Stimulated activated CD8-positive, alpha-beta memory T cell treated with anti-CD3 and anti-CD28 coated beads, Interleukin-7, amount 100 ng/mL, for 24 hours (primary cell): ENCODE measurements at places on chromosomes 11 and 22.

- no peak for DNase-seq
Observed at GRCh38 chr11:36116161-36116560, 172.3 kb downstream of the LDLRAD3 start.

GRCh38 chr22:28609921-28610320, 69.7 kb downstream of the TTC28 start:
- DNase-seq: no peak

DNA sequence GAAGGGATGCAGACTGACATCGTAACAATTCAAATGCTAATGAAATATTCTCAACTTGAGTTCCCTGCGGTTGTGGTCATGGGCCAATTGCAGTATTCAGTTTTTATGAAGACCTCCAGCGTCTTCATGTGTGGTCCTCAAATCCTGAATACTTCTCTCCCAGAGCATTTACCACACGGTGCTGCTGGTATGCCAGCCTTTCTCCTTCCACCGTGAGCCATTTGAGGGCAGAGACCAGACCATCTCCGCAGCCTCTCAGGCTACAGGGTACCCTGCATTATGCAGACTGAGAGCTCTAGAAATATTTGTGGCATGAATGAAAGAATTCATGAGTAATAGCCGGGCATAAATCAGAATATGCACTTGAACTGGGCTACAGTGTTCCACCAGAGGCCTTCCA, 289.7 kb downstream of the ST3GAL4 start:
- no peak for DNase-seq

DNA sequence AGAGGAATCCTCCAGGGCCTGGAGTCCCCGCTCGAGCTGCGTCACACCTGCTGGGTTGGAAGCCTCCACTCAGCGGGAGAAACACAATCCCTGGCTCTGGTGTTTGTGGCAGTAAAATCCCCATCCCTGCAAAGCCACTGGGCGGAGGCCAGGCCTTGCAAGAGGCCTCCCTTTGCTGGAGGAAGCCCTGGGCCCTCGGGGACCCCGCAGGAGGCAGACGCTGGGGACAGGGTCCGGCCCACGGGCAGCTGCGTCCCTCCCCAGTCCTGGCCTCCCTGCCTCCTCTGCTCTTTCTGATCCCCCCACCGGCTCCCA, 194.7 kb downstream of the BRD1 start:
- no peak for DNase-seq

GRCh38 chr22:21736084-21736642, 569 bp upstream of the YPEL1 start:
- no peak for DNase-seq

DNA sequence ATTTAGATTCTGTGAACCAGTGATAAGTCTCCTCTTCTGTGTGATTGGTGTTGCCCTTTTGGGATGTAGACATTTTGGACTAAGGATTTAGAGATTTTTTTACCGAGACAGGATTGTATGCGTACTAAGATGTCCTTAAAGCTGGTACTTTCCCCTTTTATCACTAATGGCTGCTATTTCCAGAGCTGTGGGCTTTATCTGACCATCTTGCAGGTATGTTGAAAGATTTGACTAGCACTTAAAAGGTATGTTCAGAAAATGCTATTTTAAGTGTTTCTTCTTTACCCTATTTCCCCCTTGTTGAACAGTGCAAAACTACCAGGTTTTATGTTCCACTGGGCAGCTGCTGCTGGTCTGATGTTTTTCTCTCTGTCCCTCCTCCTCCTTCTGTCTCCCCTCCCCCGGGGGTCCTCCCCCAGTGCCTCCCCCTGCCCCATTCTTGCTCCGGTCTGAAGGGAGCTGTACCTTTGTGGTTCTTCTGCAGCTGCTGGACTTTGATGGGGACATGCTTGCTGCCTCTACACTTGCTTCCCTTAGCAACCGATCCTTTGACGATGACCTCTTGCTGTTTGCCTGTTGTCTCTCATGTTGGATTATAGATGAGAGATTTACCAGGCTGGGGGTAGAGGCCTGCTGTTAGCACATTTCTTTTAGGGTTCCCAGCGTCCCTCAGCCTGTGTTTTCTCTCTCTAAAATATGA, 59.6 kb downstream of the ZNRF3 start:
- no peak for DNase-seq

- no peak for DNase-seq
Observed at GRCh38 chr22:23104187-23104971, 34.1 kb downstream of the GNAZ start.

DNA sequence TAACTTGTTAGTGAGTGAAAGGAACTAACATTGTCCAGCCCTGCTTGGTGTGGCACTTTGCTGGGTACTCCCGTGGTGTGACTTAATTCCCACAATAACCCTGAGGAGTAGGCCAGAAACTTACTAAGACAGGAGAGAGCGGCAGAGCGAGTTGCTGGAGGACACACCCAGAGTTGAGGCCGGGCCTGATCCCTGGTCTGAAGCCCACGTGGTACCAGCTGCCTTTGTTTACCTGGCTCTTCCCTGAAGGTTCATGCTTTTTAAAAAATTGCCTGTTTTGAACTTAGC, 594 bp downstream of the MPST start:
- DNase-seq: no peak

DNA sequence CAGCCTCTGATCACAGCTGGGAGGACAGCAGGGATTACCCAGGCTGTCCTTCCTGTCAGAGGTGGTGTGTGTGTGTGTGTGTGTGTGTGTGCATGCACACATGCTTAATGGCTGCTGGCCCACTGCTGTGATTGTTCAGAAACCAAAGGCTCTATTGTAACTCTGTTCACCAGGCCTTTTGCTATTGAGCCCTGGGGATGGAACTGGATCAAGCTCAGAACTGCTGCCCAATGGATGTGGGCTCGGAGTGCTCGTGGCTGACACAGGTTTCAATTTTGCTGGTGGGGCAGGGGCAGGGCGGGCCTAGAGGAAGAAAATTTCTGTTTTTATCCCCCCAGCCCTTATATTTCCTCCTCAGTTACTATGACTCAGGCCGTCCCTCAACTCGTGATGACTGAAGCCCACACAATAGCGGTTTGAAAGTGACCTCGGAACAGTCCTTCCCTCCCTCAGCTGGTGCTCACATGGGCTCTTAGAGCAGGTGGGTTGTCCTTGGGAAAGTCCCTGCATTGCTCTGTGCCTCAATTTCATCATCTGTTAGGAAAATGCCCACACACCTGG, 359.3 kb downstream of the TENM4 start:
- DNase-seq: no peak

GRCh38 chr11:34303028-34303570, 54.7 kb downstream of the ABTB2 start:
- no peak for DNase-seq

DNA sequence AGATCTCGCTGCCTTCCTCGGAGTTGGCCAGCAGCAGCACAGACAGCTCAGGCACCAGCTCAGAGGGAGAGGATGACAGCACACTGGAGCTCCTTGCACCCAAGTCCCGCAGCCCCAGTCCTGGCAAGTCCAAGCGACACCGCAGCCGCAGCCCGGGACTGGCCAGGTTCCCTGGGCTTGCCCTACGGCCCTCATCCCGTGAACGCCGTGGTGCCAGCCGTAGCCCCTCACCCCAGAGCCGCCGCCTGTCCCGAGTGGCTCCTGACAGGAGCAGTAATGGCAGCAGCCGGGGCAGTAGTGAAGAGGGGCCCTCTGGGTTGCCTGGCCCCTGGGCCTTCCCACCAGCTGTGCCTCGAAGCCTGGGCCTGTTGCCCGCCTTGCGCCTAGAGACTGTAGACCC, 6.4 kb downstream of the PLA2G3 start:
- no peak for DNase-seq

GRCh38 chr11:16738947-16739815, 734 bp downstream of the C11orf58 start:
- peak; percentile 15 for DNase-seq

- no peak for DNase-seq
Observed at GRCh38 chr11:65279741-65280440, 18.1 kb downstream of the POLA2 start.

DNA sequence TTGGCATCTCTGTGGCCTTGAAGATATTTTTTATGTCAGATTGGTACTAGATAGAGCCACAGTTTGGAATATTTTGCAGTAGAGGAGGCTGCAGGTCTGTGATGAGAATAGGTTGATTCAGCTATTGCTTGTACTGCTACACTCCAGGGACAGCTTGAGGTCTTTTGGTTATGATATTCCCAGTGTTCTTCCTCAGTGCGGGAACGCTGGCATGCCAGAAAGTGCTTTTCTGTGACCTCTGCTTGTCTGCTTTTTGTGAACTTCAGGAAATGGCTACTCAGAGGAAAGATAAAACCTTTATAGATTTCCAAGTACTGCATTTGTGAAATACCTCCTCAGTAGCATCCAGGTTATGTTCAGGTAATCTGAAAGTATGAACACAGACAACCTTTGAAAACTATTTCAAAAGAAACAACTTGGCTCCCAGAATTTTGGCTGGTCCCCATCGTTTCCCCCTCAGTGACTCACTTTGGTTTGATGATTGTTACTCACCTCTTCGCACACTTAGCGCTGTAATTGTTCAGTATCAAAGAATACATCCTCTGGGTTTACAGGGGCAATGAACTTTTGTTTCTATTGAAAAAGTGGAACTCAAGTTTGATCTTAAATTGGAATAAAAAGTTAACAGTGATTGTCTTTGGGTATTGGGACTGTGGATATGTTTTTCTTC, 191.4 kb downstream of the HIPK3 start:
- no peak for DNase-seq

DNA sequence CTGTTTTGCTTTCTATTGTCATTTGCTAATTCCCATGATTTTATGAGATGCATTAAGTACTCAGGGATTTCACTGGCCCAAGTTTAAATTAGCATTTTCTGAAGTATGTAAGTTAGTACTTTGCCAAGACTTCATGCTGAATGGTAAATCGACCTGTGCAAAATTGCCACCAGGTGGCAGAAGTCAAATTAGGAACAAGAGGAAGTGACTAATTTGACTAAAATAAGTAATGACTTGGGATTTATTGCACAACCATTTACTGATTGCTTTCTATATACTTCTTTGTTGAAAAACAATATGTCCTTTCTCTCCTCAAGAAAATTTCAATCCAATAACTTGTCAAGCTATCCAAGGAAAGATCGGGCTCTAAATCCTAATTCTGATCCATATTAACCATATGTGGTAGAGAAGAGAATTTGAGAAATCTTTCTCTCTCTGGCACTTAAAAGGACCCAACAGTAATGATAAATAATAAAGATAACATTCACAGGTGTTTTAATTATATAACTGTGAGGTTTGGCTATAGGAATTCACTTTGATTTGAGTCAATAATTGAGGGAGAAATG, 253.7 kb upstream of the CHORDC1 start:
- DNase-seq: no peak

- no peak for DNase-seq
Observed at GRCh38 chr11:111586388-111586831, 15.8 kb upstream of the SIK2 start.

GRCh38 chr11:74981888-74982287, 6.8 kb upstream of the NEU3 start:
- DNase-seq: no peak

GRCh38 chr11:57379732-57380131, 1.2 kb downstream of the PRG3 start:
- no peak for DNase-seq

GRCh38 chr22:19478901-19479354, at the start of gene UFD1:
Gene UFD1 (minus strand): TSS chr22:19479193. CDS start chr22:19479085, 108 bp downstream.
- DNase-seq: peak; percentile 64

DNA sequence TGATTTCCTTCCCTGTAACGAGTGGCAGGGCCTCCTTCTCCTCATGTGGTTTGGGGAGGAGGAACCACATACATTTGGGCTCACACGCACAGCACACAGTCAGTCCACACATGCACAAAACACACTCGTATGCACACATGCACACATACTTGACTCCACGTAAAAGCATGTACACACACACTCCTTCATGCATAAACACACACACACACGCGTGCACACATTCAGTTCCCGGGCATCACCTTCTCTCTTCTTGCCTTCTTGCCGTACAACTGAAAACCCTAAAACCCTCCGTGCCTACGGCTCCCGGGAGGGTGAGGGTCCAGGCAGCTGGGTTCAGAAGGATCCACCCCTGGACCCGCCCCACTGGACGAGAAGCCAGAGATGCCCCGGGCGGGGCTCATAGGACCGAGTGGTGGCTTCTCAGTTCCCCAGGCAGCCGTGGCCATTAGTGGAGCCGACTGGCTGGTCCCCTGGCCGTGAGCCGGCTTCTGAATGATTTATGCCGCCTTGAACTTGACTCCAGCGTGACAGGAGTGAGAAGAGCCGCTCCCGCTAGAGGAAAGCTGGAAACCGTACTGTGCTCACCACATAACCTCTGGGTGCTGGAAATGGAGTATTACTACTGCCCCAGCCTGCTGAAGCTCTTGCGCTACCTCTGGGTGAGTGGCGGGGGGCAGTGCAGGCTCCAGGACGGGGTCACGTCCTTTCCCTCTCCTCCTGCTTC, 117.4 kb downstream of the KIAA1671 start:
- no peak for DNase-seq

GRCh38 chr11:107217444-107217843, 199.2 kb upstream of the GUCY1A2 start:
- DNase-seq: no peak

GRCh38 chr11:2991452-2992233, 486 bp downstream of the NAP1L4 start:
- no peak for DNase-seq

DNA sequence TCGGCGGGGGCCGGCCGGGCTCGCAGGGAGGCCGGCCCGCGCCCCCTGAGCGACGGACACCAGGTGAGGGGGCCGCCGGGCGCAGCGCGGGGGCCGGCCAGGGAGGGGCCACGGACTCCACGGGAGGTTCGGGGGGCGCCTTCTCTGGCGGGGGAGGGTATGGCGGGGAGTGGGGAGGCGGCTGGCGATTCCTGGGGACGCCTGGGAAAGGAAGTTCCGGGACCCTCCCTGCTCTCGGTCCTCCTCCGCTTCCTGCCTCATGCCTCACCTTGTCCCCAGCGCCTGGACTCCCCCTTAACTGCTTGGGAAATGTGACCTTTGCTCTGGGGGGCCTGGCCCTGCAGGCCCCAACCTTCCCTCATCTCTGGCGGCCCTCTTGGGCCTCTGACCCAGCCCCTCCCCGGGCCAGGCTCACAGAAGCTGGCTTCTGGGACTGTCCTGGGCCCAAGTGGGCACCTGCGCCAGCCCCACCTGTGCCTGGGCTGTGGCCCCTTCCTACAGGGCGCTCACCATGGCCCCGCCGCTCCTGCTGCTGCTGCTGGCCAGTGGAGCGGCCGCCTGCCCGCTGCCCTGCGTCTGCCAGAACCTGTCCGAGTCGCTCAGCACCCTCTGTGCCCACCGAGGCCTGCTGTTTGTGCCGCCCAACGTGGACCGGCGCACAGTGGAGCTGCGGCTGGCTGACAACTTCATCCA, 516 bp downstream of the LRFN4 start:
- no peak for DNase-seq

GRCh38 chr11:12134236-12134585, 23.8 kb downstream of the MICAL2 start:
- no peak for DNase-seq

GRCh38 chr11:15828215-15828853, 528.0 kb downstream of the SOX6 start:
- no peak for DNase-seq

- DNase-seq: no peak
Observed at GRCh38 chr11:14446701-14447169, 52.9 kb downstream of the COPB1 start.

GRCh38 chr11:33391893-33392251, 134.7 kb downstream of the HIPK3 start:
- no peak for DNase-seq

- no peak for DNase-seq
Observed at GRCh38 chr22:29457730-29458129, 19.3 kb downstream of the RFPL1 start.
